Activated naive CD4-positive, alpha-beta T cell treated with Interleukin-2 at 50 U/mL for 16 hours (primary cell): ENCODE measurements at places on chromosomes 6 and 20.

DNA sequence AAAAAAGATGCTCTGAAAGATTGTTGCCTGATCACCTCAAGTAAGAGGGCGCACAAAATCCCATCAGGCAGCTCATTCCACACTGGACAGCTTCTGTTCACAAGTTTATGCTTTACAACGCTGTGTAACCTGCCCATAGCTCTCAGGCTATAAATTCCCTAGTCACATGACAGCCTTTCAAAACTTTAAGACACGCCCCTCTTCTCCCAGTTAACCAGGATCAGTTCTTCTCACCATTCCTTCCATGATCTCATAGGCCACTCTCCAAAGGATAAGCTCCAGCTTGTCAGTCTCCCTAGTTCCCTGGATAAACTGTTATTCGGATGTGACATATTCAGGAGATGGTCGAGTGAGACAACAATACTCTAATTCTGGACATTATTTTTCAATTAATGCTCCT, 15.0 kb downstream of the ADNP start:
- no peak for DNase-seq

DNA sequence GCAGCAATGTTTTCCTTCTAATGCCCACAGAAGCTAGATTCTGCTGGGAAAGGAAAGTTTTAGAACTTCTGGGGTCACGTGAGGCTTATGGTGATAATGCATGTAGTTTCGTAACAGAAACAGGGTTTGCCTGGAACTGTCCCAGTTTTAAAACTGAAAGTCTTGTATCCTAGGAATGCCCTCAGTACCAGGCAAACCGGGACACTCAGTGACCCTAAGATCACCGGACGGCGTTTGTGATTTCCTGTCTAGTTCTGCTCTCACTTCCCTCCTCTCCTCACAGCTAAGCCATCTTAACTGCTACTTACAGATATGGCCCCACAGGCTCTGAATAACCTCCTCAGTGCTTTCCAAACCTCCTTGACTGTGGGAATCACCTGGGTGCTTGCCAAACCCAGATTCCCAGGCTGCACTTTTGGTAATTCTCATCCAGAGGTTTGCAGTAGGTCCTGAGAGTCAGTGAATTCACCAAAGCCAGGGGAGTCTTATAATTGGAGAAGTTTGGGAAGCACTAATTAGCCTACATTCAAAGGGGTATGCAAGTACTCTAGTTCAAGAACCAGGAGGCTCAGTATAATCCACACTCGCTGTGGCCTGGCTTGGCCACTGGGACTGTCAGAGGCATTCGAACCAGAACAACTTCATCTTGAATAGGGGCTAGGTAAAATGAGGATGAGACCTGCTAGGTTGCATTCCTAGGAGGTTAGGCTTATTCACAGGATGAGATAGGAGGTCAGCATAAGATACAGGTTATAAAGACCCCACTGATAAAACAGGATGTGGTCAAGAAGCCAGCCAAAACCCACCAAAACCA, 231.6 kb upstream of the MYLIP start:
- no peak for DNase-seq

- DNase-seq: peak; percentile 57
These were observed 131.4 kb upstream of the TRAF3IP2 start for GRCh38 chr6:111737065-111737521.

DNA sequence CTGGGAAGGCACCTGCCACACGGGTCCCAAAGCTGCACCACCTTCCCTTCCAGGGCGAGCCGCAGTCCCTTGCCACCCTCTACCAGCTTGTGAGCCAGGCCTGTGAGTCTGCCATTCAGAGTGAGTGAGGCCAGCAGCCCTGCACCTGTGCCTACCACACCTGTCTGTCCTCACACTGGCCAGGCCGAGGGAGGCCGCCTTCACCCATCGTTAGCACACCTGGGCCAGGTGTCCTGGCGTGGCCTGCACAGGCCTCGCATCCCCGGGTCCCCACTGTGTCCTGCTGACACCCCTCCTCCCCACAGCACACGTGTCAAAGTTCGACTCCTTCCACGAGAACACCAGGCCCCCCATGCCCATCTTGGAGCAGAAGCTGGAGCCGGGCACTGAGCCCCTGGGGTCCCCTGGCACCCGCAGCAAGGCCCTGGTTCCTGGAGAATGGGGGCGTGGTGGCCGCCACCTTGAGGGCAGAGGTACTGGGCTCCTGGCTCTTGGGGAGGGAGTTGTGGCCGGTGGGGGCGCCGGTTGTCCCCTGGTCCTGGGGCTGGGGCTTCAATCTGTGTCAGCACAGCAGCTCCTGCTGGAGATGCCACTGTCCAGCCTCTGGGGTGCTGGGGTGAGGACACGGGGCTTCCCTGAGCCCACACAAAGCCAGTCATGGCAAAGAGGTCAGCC, 33.0 kb downstream of the CHRNA4 start:
- DNase-seq: no peak

- DNase-seq: no peak
These were observed 29.0 kb downstream of the JARID2 start for GRCh38 chr6:15274692-15275387.

DNA sequence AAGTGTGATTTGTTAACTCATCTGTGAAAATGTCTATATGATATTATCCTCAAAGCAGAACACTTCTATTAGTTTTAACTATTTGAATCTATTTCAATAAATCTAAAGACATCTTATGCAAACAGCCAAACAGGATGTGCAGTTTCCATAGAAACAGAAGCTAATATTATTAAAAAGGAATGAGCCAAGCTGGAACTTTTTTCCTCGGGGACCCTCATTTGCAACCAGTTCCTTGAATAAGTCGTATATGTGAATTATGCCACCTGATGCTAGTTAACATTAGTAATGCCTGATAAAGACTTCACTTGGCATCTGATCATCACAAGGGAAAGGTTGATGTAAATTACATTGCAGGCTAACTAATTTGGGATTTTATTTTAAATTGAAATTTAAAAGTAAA, 216.9 kb upstream of the SMLR1 start:
- no peak for DNase-seq

GRCh38 chr6:17045581-17046322, 56.1 kb upstream of the STMND1 start:
- DNase-seq: no peak

- DNase-seq: no peak
These were observed 121.4 kb downstream of the REV3L start for GRCh38 chr6:111361648-111362047.

GRCh38 chr6:136439514-136440190, 110.6 kb downstream of the MAP7 start:
- no peak for DNase-seq

DNA sequence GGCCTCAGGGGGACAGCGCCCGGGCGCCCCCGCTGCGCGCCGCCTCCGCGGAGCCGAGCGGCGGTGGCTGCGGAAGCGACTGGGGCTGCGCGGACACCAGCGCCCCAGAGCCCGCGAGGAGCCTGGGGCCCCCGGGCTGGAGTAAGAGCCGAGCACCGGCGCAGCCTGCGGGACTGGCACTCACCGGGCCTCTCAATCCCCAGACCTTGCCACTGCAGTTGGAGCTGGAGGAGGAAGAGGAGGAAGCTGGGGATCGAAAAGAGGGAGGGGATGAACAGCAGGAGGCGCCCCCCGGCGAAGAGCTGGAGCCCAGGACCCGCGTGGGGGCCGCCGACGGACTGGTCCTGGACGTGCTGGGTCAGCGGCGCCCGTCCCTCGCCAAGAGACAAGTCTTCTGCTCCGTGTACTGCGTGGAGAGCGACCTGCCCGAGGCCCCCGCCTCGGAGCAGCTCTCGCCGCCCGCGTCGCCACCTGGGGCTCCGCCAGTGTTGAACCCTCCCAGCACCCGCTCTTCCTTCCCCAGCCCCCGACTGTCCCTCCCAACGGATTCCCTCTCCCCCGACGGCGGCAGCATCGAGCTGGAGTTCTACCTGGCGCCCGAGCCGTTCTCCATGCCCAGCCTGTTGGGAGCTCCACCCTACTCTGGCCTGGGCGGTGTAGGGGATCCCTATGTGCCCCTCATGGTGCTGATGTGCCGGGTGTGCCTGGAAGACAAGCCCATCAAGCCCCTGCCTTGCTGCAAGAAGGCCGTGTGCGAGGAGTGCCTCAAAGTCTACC, 590 bp downstream of the RNF217 start:
- no peak for DNase-seq

GRCh38 chr6:79548304-79548703, 11.1 kb upstream of the LCA5 start:
- DNase-seq: no peak

- DNase-seq: no peak
These were observed 184.0 kb downstream of the PRDM13 start for GRCh38 chr6:99790679-99791078.

- no peak for DNase-seq
These were observed 61.3 kb upstream of the TBXT start for GRCh38 chr6:166228839-166229528.

GRCh38 chr6:52576392-52577021, 353 bp downstream of the TRAM2 start:
- peak; percentile 67 for DNase-seq

GRCh38 chr20:17912916-17913315, 55.7 kb downstream of the SNX5 start:
- DNase-seq: no peak

GRCh38 chr6:136782021-136782770, 10.1 kb downstream of the MAP3K5 start:
- no peak for DNase-seq

DNA sequence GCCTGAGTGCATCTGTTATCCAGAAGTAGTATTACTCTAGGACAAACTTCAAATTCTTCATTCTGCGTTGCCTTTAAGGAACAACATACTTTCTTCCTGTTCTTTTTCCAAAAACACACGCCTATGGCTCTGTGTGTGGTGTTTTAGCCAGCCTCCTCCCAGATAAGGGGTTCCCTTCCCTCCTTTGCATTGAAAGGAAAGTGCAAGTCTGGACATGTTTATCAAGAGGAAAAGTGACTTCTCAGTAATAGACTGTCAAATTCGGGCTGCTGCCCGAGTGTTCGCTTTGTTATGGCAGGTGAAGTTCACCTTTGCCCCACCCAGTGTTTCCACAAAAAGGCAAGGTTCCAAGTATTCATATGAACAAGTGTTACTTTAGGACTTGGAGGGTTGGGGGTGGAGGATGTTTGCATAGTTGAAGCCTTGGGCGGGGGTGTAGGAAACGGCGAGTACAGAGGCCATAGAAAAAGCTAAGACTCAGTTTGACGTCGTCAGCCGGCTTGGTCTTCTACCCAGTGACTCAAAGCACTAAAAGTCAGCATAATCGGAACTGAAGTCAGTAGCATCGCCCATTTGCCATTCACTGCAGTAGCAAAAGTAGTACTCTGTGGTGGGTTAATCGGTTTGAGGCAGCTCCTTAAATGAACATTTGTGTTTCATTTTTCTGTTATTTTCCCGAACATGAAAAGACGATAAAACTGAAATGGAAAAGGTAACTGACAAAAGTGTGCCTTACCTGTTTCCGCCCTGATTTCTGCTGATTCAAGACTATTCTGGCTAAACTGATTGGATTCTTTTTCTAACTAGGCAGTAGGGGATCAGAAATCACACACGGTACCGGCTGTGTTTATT, 12.5 kb downstream of the PRDM1 start:
- DNase-seq: peak; percentile 87

- DNase-seq: no peak
These were observed 3.7 kb downstream of the GRIK2 start for GRCh38 chr6:101397199-101397598.

GRCh38 chr20:42906120-42906519, 283.6 kb downstream of the PTPRT start:
- DNase-seq: no peak

GRCh38 chr20:50930139-50930975, 880 bp downstream of the ADNP start:
- DNase-seq: no peak

DNA sequence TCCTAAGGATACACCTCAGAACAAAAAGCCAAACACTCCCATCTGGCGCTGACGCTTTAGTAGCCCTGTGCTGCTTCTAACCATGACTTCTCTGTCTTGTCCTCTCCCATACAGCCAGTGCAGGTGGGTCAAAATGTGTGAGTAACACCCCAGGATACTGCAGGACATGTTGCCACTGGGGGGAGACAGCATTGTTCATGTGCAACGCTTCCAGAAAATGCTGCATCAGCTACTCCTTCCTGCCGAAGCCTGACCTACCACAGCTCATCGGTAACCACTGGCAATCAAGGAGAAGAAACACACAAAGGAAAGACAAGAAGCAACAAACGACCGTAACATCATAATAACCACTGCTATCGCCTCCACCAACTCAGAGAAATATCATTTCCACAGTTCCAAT, 1.4 kb downstream of the DEFB132 start:
- no peak for DNase-seq

DNA sequence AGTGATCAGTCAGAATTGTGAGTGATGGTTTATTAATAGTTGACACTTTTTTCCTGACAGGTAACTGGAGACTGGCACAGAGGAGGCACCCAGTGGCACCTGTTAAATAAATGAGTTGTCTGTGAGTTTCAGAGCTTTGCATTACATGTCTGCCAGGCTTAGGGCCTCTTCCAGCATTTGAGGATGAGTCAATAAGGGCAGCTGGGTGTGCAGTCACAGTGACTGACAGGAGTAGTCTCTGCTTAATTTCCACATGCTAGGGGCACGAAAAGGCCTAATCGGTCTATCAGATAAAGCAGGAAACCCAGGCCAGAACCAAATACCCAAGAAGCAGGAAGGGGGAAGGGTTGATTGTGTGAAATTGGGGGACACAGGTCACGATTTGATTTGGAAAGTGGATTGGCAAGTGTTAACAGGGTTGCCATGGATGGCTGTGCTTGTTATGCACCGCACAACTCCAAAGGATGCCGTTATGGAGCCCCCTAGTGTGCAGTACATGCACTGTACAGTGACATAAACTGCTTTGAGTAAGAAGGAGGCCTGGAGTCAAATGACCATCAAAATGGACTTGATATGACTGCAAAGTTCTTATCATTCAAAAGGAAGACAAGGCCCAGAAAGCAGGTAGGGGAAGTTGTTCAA, 111.9 kb upstream of the GGTLC1 start:
- DNase-seq: peak; percentile 50

DNA sequence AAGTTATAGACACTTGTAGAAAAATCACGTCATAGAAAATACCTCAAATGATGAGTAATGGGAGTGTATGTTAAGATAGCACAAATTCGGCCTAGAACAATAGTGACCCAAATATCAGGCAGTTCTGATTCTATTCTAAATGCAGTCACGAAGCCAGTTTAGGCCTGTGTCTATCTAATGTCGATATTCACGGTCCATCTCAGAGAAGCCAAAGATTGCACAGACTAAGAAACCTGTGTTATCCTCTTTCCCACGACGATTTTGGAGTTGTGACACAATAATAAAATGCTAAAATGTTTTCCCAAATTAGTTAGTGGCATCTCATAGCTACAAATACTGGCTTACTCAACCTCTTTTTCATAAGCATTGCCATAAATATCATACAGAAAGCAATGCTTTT, 4.0 kb downstream of the HIVEP2 start:
- no peak for DNase-seq
